Skin of body (tissue), 3 donors: ENCODE measurements at places on chromosomes 2 and 18. TPM values are rescaled to one million over a fixed set of nuclear protein-coding genes. Genes with fewer than 3 reads are reported as not detected.
A peak's percentile ranks its signal among the peaks of the same experiment; 100 is the strongest.

PRKD3 gene
- 68.1 TPM for total RNA-seq

CPS1 gene
- 4.7 TPM for total RNA-seq

GPR39 gene
- 0.20 TPM for total RNA-seq

DNA sequence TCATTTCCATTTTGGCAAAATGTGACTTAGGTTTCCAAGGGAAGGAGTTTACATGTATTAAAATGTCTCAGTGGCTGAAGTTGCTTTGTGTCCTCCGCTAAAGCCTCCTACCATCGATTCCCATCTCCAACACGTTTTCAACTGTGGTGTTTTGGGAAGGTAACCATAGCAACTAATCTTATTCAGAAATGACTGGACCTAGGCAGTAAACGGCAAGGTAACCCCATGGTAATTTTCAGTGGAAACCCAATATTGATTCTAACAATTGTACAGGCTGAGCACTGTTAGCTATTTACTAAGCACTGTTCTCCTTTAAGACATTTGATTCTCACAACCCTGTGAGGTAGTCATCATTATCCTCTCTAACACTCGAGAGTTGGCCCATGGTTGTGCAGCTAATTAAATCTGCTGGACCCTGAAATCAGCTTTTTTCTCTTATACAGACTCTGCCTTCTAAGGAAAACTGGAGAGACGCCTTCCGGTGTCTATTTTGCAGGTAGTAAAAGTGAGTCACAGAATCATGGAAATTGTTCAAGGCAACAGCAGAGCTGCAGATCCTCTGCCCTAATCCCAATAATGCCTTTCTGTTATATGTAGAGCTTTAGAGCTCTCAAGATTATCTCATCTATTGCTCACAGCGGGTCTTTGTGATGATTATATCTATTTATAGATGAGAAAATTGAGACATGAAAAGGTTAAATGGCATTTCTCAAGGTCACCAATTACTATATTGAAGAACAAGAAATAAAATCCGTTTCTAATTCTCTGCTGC lies 36.2 kb downstream of the FASTKD2 start:
- DNase-seq = no peak

GRCh38 chr2:190404487-190404886 lies 3.7 kb upstream of the MFSD6 start:
- no peak for DNase-seq

GRCh38 chr2:192416060-192416459 lies 221.3 kb upstream of the TMEFF2 start:
- peak; percentile 19 for DNase-seq

DNA sequence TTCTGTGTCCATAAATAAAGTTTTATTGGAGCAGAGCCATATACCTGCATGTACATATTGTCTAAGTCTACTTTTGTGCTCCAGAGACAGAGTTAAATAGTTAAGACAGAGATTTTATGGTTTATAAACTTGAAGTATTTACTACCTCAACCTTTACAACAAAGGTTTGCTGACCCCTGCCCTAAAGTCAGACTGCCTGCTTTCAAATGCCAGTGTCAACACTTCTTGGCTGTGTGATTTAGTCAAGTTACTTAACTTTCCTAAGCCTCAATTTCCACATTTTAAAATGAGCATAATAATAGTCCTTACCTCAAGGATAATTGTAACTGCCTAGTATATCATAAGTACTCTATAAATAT lies 44.4 kb upstream of the ITPRID2 start:
- no peak for DNase-seq

GRCh38 chr2:239236808-239237205 lies 164.0 kb downstream of the HDAC4 start:
- DNase-seq = no peak

- DNase-seq = no peak
Measured at GRCh38 chr2:202114291-202114690, 41.2 kb downstream of the KIAA2012 start.

DNA sequence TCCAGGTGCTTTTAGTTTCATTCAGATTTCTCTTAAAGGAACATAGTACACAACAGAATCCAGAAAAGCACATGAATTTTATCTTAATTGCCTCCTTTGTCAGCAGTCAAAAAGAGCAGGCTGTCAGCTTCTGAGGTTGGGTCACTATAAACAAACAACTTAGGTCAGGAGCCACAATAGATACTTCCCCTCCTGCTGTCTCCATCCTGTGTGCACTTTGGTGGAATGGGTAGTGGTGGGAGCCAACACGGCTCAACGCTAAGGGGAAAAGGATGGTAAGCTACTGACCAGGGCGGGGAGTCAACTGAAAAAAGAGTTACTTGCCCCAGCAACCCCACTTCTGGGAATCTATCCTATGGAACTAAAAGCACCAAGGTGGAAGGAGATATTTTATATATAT lies 121.9 kb downstream of the PAX3 start:
- DNase-seq = no peak

- DNase-seq = peak; percentile 30
Measured at GRCh38 chr2:55111570-55112228, 61.4 kb upstream of the RTN4 start.

DNA sequence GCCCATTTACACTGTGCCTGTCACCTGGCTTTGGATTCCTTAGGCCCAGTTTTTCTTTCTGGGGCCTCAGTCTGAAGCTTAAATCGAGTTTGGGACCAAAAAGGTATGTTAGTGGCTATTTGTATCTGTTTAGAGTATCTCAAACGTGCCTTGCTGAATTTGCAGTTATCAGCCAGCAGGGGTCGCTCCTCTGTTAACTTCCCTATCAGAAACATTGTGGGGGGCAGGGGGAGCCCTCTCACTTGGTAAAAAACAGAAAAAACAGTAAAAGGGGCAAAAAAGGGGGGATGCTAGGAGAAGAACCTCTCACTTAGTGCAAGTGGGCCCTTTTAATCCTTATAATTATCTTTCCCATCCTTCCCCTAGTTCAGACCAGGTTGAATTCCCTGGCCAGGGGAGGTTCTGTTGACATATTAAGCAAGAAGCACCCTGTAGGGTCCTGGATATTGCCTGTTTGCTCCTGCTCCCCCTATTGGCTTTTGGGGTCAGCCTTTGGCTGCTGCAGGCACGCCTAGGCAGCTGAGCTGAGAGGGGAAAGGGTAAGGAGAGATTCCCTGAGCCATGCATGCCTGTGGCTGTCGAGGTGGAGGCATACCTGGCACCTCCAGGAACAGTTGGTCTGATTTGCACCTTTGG lies 8.8 kb upstream of the IFIH1 start:
- no peak for DNase-seq

DNA sequence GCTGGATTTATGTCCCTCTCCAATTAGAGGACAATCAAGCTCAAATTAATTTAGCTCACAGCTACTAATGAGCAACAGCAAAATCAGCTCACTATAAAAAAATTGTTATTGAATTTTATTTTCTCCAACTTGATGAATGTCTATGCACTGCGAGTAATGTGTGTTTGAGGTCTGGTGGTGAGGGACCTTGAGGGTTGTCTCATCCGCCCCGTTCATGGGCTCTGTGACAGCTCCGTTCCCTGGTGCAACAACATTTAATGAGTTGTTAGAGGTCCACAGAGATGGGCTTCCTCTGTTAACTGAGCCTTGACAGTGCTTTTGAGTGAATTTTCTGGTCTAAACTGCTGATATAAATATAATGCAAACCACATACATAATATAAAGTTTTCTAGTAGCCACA lies 101.7 kb downstream of the GPR39 start:
- DNase-seq = no peak

DNA sequence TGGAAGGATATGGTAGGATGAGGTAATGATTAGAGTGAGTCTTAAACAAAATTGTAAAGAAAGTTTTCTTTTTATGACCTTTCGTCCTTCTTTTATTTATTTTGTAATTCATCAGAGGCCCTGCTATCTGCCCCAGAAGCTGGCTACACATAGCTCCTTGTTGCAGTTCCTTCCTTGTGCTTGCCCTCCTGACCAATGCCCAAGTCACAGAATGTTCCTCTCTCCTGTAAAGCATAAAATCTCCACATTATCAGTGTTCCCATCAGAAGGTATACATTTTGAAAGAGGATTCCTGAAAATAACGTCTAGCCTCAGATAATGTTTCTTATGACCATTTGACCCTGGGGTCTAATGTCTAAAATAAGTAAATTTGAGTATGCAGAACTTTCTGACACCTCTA lies 78.3 kb downstream of the RND3 start:
- no peak for DNase-seq
